ENCODE measurements at places on chromosomes 11 and 22.
A peak's percentile ranks its signal among the peaks of the same experiment; 100 is the strongest.

GRCh38 chr11:73177778-73178539, 35.8 kb upstream of the FCHSD2 start:
- peak; percentile 71 for DNase-seq

DNA sequence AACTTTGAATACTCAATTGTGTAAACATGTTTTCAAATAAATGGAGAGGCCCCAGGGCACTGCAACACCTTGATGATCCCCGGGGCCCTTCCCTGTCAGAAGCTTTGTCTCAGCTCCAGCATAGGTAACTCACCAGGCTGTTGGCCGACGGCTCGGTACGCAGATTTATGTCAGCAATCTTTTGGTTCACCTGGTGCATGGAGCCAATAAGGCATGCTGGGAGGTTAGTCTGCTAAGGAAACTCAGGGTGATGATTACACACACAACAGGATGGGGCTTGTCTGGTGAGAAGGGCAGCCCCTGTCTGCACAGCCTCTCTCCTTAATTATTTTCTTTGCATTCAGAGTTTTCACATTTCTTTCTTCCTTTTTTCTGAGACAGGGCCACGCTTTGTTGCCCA, 10.8 kb downstream of the FAM227A start:
- no peak for DNase-seq

GRCh38 chr11:44159848-44160721, 64.6 kb downstream of the EXT2 start:
- no peak for DNase-seq

DNA sequence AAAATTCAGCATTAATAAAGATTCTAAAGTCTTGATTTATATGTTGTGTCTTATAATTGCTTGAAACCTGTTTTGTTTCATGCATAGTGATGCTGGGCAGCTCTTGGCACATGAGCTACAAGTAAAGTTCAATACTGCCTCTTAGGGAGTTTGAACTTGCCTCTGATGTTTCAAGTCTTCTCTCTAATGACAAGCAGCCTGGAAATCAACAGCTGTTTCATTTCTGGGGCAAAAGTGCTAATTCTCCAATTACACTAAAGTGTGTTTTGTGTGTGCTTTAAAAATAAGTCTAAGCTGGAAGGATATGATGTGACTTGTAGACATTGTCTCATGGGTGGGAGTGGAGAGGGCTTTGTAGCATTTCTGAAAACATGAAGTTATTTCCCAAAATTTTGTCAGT, 23.7 kb upstream of the SESN3 start:
- no peak for DNase-seq

- DNase-seq: no peak
Observed at GRCh38 chr11:37907436-37908218, 1309.6 kb upstream of the RAG2 start.

DNA sequence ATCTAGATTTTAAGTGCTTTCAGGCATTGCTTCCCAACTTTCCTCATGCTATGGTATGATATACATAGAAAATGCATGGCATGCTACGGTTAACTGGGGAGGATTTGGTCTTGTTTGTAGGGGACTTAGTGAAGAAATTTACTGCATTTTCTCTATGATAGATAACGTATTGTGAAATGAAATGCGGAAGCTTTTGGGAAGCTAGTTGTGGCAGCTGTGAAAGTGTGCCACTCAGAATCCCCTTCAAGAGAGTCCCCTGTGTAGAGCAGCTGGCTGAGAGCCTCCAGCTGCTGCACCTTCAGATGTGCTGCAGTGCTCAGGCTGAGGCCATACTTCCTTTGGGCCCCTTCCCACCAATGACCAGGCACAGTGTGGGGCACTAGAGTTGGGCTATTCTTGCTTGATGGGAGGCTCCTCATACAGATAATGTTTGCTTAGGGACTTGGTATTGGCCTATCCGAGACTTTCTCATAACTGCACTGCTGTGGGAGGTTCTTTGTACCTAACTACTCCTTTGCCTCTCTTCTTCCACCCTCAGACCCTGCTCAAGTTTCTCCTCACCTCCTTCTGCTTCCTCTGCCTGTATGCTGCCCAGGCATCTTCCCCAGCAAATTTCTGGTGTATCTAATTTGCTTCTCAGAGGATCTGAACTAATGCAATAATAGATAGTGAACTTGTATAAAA, 67.3 kb downstream of the HIPK3 start:
- no peak for DNase-seq

GRCh38 chr11:112637076-112637475, 324.1 kb upstream of the NCAM1 start:
- DNase-seq: no peak

DNA sequence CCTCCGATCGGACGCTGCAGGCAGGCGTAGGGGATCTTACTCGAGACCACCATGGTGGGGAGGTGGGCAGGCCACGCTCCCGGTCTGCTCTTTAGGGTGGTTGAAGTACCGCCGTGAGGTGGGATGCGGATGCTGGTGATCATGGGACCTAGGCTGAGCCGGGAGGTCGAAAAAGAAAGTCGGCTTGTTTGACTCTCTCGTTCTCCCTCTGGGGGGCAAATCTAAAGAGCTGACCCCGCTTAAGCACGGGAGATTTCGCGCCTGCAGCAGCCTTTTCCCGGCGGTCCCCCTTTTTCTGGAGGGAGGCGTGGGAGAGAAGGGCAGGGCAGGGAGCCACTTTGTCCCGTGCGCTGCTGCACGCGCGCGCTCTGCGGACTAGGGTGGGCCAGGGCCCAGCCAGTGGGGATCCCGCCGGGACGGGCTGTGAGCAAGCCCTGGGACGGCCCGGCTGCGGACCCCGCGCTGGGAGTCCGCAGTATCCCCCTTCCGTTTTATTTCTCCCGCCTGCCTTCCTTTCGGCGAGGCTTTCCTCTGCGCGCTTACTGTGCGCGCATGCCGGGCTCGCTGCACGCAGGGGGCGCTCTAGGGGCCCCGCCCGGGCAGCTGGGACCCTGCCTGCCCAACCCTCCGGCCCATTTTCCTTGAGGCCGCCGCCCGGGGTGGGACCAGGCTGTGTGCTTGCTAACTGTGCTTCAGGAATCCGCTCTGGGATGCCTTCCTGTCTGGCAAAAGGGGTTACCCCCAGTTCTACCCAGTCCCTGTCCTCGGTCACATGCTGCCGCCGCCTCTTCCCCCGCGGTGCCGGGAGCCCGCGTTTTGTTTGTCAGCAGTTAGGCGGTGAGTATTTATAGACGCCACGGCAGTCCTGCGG, 81.0 kb downstream of the PRR5L start:
- DNase-seq: no peak

Measured in amniotic stem cell (primary cell).